ENCODE measurements at places on chromosomes 7 and 10.

GRCh38 chr10:94300042-94300441 lies 62.7 kb downstream of the NOC3L start:
- DNase-seq = no peak

DNA sequence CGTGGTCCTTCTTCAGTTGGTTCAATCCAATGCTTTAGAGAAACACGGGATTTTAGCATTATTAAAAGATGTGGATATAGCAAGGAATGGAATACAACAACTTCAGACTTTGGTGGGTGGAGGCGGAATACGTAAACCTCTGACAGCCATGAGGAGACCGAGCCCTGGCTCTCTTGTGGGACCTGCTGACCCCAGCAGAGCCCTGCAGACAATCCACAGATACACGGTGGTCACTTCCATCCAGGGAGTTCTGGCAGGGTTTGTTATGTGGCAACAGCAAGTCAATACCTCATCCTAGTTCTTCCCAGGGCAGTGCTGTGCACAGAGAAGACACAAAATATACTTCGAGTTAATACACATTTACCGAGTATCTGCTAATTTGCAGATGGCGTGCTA lies 118.5 kb upstream of the DIP2C start:
- DNase-seq = no peak

DNA sequence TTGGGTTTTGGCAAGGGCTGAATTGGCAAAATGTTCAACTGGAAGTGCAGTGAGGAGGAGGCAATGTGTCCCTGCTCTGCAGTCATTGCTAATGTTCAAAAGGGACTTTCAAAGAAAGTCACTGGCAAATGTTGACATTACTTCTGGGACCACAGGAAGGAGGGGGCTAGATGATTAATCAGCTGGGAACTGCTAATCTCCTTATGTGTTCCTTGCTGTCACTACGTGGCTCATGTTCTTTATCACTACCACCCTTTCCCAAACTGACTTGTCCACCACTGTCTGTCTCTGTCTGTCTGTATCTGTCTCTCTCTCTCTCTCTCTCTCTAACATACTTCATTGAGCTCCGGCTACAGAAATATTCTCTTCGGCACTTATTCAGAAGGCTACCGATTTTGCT lies 86.9 kb upstream of the MTPN start:
- no peak for DNase-seq

DNA sequence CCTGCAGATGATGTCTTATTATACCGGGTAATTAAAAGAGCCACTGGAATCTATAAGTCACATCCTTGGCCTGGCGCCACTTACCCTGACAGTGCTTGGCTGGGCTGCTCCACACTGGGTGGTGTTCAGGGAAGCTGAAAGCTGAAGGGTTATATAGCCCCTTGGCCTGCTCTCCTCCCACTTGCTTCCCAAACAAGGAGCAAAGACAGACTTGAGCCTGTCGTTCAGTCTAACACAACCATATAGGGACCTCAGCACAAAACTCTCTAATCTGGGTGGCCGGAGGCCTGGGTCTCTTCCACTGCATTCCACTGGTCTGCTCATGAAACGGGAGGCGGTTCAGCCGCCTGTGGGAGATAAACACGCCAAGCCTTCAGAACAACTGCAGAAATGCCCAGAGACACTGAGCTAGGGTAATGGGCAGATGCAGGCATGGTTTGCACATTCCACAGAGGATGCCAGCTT lies at the start of gene ACTA2:
TSS of gene ACTA2 (minus strand) at position 127 of the 465 bp plus-strand sequence. CDS start 3,843 bp downstream, outside the sequence.
- no peak for DNase-seq

DNA sequence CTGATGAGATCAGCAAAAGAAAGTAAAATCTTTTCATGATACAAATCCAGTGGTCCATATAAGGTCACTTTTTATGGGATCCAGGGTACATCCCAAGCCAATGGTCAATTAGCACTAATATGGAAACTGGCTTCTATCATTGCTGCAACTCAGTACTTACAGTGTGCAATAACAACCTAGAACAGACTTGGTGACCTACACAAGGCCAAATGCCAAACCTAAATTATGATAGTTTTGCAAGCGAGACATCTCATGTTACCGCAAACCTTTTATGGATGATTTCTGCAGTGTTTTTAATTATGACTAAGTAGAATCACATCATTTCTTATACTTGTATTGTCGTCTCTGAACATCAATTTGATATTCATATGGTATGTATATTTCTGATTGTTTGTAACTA lies 583.5 kb upstream of the SEMA3D start:
- DNase-seq = no peak

DNA sequence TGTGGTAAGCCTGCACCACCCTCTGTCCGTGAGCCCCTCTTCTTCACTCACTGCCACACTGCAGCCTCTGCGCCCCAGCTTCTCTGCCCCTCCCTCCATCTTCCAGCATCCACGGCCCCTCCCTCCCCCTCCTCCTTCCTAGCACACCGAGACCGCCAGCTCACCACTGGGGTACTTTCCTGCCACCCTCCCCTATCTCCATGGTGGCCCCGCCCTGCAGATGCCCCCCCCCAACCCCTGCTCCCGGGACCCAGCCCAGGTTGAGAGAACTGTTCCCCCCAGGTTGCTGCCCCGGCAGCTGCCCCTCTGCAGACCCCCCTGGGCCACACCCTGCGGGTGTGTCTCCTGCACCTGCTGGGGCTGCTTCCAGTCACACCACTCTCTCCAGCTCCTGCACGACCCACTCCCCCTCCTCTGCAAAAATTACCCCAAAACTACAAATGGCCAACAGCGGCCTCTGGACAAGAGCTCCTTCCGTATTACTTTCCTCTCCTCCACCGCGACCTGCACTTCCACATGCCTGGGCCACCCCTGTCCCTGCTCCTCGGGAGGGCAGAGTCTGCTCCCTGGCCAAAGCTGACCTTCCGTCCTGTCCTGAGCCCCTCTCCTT lies 209.2 kb upstream of the PPP2R2D start:
- DNase-seq = no peak

DNA sequence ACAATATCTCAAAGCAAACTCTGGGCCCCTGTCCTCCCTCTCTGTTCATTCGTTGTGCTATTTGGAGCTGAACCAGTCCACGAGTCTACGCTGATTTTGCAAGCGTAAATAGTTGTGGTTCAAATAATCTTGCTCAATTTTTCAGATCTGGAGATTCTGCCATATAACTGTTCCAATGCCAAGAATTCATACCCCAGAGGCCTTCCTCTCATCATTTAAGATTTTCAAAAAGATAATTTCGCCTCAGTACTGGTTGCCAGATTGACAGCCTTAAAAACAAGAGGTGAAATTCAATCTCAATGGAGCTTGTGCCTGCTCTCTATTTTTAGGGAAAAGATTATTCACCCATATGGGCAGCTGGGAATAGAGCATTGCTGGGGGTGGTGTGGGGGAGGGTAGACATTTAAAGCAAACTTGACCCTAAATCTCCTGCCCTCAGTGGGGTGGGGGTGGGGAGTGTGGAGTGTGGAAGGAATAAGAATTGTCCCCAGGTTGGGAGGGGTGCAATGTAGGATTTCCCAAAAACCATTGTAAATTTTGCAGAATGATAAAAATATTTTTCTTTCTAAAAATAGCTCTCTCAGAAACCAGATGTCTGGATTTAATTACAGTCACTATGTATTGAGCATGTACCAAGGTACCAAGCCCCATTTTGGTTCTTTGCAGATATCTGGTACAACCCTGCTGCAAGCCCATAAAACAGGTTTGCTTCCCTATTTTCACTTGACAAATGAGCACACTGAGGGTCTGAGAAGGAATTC lies 104.7 kb upstream of the EEPD1 start:
- no peak for DNase-seq

Measured in neural crest cell (in vitro differentiated cells).